ENCODE measurements at places on chromosomes 11 and 22.

GRCh38 chr11:123264431-123264780 lies 69.4 kb upstream of the CLMP start:
- DNase-seq = no peak

DNA sequence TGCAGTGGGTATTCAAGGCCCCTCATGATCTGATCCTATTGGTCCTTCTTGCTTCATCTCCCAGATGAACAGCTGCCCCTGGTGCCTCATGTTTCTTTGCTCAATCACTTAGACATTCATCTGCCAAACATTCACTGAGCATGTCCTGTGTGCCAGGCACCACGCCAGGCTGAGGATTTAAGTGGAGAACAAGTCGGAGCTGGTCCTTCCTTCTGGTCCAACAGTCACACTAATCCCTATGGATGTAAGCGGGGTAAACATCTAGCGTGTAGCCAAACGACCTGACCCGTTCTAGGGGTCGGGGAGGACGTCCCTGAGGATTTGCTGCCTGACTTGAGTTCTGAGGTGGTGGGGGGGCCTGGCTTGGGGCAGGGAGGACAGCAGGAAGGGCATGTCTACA lies 21.9 kb downstream of the ZMAT5 start:
- peak; percentile 77 for DNase-seq

DNA sequence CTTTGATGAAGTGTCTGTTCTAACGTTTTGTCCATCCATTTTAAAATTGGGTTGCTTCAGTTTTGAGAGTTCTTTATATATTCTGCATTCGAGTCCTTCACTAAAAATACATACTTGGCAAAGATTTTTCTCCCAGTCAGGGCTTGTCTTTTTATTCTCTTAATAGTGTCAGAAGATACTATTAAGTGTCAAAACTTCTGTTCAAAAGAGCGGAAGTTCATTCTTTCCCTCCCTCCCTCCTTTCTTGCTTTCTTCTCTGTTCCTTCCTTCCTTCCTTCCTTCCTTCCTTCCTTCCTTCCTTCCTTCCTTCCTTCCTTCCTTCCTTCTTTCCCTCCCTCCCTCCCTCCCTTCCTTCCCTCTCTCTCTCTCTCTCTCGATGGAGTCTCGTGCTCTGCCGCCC lies 7.6 kb upstream of the MUC6 start:
- DNase-seq = no peak

DNA sequence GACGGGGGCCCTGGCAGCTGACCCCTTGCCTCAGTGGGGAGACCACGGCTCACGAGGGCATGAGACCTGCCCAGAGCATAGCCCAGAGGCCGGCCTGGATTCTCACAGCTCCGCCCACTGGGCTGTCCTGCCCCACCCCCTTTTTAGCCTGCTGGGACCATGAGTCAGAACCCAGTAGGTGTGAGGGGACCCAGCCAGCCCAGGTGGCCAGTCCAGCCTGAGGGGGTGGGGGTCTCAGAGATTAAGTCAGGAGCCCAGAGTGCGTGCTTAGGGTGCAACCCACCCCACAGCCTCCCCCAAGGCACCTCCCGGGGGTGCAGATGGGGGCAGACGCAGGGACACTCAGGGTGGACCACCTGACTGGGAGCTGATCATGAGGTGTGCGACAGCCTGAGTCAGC lies 40.1 kb upstream of the PPARA start:
- DNase-seq = peak; percentile 82
